ENCODE measurements at places on chromosomes 6 and 20.

DNA sequence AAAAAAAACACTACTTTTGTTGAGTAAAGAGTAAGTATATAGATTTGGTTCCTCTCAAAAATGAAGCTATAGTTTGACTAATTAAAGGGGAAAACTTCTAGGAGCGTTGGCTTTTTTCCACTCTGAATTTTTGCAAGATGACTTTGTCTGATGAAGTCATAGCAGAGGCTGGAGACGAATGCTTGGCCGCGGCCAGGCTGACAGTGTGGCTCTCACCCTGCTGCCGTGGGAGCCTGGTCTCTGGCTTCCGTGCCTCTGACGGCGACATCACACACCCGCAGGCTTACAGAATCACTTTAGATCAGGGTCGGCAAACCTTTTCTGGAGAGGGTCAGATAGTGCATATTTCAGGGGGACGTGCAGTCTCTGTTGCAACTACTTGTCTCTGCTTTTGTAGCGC, 145.0 kb downstream of the PHACTR3 start:
- DNase-seq = no peak

DNA sequence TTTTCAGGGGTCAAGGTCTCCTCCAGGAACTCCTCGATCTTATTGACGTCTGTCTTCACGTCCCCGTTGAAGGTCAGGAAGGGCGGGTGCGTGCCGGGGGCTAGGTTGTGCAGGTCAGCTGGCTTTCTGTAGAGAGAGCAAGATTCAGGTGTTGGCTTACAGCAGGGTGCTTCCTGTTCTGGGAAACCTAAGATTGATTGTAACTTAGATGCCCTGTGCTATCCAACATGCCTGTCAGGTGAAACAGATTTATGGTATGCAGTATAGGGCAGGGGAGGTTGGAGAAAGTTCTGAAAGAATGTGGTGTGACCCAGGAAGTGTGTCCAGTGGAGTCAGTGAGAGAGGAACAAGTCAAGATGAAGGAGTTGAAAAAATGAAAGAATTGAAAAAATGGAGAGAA, 66.4 kb downstream of the CLIC5 start:
- DNase-seq = no peak

DNA sequence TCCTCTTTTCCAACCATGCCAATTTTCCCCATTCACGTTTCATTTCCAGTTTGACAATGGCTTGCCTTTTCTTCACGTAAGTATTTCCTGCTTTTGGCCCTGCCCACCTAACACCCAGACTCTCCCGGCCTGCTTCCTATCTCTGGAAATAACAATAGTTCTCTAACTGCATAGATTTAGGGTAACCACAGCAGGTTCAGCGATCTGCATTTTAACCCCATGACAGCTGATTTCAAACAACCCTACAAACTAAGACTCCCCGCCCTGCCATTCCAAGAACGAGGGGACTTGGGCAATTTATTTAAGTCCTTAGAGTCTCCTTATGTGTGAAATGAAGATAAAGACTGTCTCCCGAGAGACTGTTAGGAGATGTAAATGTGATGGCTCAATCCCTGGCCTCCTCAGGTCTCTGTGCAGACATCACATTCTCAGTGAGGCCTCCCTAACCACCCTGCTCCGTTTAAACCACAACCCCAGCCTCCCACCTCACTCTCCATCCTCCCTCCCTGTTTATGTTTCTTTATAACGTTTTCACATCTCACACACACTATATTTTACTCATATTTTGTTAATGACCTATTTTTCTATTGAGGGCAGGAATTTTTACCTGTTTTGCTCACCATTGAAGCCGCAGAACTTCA, 134.8 kb downstream of the GJA10 start:
- DNase-seq = no peak

DNA sequence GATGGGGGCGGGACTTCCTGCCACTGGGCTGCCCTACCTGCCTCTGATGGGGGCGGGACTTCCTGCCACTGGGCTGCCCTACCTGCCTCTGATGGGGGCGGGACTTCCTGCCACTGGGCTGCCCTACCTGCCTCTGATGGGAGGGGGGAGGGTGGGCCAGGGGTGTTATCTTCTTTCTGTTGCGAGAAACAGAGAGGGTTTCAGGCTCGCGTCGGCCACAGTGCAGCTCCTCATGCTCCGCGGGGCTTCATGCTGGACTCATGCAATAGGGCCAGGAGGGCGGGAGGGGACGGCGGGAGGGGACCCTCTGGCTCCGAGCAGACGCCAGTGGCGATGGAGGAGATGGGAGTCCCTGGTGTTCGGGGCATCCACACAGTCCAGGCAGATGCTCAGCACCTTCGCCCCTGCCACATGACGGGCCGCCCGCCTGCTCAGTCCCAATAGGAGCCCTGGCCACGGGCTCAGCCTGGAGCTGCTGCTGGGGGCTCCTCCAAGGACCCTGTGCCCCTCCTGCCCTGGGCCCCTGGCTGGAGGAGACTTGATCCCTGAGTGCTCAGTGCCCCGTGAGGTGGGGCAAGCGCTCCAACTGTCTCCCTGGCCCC, 48.8 kb upstream of the CHRNA4 start:
- no peak for DNase-seq

DNA sequence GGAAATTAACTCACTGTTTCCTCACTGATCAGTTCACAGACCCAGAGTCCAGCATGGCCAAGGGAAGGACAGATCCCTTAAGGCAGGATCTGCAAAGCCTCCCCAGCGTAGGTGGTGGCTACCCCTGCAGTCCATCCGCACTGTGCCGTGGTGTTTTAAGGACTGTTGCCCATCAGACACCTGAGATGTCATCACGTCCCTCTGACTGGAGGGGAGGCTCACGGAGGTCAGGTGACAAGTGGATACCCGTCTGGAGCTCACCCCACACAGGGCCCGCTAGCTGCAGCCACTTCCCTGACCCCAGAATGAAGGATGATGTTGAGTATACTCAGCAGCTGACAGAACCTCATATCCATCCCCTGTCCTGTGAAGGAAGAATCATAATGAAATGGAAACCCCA, 161.8 kb upstream of the GGTLC1 start:
- no peak for DNase-seq

- DNase-seq = no peak
These were observed 378.9 kb upstream of the CITED2 start for GRCh38 chr6:139753198-139753861.

DNA sequence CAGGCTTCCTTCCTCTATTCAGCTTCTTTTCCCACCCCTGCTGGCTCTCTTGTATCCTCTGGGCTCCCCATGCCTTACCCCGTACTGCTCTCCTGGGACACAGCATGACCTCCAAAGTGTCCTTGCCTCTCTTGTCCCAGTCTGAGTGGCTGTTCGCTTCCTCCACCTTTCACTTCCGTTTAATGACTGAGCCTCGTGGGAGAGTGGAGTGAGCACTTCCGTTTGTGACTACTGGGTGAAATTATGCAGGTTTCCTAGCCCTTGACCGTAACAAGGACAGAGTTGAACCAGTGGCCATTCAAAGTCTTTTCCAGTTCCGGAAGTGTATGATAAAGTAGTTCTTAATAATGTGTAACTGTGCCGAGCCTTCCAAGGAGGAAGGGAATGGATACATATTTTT, 109.2 kb downstream of the ARID1B start:
- DNase-seq = no peak

DNA sequence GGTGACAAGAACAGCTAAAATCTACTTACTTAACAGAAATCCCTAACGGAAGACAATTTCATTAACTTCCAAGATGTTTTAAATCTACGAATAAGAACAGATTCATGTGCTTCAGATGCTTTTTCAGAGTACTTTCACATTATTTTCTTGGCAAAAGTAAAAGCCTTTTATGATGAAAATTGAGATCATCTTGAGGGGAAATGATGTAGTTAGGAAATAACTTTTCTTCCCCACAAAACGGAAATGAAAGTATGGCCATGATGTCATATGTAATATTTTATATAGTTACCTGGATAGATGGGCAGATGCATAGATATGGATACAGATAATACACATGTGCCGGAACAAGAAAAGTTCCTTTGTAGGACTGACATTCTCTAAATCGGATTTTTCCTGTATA, 32.8 kb downstream of the SASH1 start:
- no peak for DNase-seq

DNA sequence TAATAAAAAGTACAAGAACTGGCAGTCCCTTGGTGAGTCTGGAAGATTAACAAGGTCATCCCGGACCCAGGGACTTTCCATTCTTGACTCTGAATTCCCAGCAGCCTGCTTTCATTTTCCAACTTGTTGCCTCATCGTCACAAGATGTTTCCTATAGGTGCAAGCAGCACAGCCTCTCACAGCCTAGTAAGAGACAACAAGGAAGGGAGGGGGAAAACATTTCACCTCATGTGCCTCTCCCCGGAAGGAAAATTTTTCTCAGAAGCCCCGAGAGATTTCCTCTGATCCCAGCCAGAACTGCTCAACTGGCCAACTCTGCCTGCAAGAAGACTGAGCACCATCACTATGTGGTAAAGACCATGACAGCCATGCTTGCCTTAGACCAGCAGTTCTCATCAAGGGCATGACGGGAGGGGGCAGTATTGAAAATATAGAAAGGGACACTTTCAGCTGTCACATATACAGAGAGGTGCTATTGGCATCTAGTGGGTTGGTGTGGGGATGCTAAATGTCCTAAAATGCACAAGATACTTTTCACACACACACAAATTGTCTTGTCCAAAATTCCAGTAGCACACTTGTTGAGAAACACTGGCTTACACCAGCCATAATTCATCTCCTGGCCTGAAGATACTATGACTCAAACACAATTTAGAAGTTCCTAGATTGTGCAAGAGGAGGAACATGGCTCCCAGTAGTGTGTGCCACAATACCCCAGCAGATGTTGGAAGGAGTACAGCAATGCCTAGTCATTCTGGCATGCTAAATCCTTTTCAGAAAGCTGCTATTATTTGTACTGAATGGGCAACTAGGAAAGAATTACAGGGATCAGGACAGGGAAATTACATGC, 10.8 kb upstream of the WTAP start:
- peak; percentile 84 for DNase-seq

GRCh38 chr6:87756858-87757257, 54.8 kb upstream of the AKIRIN2 start:
- DNase-seq = no peak

DNA sequence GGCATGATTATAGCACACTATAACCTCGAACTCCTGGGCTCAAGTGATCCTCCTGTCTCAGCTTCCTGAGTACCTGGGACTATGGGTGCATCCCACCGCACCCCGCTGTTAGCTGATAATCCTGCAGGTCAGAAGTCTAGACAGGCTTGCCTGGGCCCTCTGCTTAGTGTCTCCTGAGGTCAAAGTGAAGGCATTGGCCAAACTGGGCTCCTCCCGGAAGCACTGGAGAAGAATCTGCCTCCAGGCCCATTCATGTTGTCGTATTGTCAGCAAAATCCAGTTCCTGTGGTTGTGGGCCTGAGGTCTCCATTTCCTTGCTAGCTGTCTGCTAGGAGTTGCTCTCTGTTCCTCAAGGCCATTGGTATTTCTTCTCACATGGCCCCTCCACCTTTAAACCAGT, 6.3 kb upstream of the MROH8 start:
- DNase-seq = peak; percentile 26

DNA sequence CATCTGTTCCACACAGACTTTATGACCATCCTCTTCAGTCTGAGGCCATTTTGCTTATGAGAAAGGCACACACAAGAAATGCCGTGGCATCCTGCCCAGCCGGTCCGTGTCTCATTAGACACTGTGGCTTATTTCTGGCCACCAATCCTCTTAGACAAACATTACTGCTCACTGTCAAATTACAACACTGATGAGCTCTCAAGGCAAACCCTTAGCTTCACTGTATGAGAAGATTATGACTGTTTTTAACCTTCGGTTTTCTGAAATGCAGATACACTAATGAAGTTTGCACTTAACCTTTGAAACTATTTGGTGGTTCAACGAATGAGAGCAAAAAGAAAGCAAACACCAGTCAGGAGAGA, 50.5 kb upstream of the DST start:
- peak; percentile 89 for DNase-seq

GRCh38 chr6:17482711-17483110, 89.3 kb downstream of the CAP2 start:
- no peak for DNase-seq

- no peak for DNase-seq
These were observed 33.5 kb downstream of the ZNF184 start for GRCh38 chr6:27439371-27439770.

DNA sequence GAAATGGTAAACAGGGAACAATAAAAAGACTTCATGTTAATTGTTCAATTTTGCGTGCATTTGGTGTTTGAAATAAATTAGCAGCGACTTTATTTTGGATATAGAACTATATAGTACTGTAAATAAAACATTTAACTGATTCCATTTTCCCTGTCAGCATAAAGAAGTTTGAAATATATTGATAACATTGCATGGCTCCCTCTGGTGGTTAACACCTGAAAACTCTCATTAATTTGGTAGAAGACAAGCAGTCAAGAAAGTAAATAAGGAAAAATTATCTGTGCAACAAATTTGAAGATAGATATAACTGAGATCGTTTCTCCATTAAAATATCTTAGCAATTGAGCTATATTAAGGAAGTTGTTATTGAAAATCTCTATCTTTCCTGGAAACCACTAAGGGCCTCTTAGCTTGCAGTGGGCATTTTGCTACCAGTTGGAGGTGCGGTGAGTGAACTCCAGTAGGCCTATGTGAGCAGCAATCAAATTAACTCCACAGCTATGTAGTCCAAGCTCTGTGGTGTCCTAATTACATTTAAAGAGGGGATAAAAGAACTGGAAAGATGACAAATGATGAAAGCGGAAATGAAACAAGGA, 435.7 kb upstream of the FKBP1C start:
- DNase-seq = no peak

DNA sequence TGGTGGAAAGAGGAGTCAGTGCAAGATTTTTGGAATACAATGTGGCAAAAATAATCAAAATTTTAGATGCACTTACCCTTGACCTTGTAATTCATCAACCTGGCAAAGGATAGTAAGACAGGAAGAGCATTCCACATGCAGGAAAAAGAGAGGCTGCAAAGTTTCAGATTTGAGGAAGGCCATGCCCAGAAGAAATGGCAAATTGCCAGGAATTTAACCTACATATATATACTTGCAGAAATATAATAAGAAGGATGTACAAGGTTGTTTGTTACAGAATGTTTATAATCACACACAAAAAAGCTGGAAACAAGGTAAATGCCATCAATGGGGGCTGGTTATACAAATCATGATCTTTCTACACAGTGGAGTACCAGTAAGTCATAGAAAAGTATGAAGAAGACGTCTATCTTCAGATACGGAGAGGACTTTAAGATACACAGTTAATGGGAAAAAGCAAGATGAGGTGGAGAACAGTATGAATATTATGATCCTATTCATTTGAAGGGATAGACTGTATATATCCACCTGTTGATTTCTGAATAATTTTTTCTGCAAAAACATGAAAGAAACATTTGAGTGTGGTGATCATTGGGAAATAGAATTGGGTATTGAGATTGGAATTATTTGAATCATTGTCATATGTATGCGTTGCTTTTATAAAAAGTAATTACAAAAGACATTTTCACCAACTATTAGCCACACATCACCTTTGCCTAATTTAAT, 253.8 kb downstream of the TBC1D7 start:
- no peak for DNase-seq

DNA sequence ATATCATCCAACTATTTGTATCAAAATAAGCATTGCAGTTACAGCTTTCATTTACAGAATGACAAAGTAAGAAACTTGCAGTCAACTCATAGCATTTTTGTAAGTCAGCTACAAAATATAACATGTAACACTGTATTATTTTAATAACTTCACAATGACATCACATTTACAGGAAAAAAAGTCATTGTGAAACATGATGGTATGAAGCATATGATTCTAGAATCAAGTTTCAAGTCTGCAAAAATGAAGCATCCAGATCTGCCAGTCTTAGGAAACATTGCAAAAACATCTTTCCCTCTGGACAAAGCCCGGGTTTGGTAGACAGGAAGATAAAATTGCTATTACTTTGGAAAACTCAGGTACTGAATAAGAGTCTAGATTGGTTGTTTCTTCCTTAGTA, 263.9 kb upstream of the NT5E start:
- no peak for DNase-seq

Measured in tibial artery (tissue), 4 donors.